ENCODE measurements at places on chromosomes 4 and X.
A peak's percentile ranks its signal among the peaks of the same experiment; 100 is the strongest.

- DNase-seq, result no peak
Observed at GRCh38 chr4:144648042-144648441, 2.1 kb downstream of the HHIP start.

- no peak for DNase-seq
Observed at GRCh38 chrX:41796577-41796976, 72.6 kb downstream of the GPR82 start.

- DNase-seq, result no peak
Observed at GRCh38 chr4:140046016-140046415, 108.0 kb downstream of the MAML3 start.

DNA sequence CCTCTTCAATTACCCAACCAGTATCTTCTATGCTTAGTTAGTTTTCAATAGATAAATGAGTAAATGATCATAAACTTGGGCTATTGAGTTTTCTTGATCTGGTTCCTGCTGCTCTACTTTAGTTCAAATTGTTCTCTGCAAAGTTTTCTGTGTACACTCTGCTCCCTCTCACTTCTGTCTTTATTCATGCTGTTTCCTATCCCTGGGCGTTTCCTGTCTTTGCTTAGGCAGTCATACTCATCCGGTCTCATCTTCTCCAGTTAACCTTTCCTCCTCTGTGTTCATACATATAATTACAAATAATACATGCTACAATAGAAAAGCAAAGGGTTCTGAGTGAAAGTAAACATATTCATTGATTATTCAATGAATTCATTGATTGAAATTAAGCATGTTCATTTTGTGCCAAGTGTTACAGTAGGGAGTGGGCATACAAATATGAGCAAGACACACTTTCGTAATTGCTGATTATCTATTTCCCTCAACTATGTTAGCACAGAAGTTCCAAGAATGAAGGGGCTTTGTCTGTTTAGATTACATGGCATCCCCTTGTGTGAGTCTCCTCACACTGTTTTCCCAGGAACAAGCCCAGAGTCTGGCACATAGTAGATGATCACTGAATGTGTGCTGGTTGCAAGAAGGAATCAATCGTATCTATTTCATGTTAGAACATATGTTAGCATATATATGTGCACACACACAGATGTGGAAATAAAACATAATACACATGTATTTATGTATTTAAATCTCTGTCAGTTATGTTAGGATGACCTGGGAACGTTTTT, 1.1 kb downstream of the RAB39B start:
- DNase-seq, result peak; percentile 5

GRCh38 chrX:112008724-112009123, 73.9 kb downstream of the TRPC5 start:
- DNase-seq, result no peak

DNA sequence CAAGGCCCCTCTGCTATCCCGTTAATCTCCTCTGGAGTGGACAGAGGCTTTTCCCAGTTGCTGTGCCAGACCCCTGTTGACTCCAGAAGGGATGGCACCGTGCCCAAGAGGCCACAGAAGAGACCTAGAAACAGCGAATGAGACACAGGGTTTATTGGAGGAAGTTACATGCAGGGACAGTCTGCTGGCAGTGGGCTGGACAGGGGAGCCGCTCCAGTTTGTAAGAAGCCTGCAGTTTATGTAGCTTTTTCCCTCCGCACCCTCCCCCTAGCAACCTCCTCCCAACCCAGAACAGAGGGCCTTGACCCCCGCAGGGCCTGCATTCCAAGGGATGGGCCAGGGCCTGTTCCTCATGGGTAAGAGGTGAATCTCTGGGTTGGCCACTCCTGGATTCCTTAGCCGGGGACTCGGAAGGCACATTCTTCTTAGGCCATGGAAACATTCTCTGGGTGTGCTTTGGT, 216.8 kb upstream of the PSAPL1 start:
- DNase-seq, result no peak

- no peak for DNase-seq
Observed at GRCh38 chr4:70614184-70614555, 14.4 kb upstream of the ENAM start.

DNA sequence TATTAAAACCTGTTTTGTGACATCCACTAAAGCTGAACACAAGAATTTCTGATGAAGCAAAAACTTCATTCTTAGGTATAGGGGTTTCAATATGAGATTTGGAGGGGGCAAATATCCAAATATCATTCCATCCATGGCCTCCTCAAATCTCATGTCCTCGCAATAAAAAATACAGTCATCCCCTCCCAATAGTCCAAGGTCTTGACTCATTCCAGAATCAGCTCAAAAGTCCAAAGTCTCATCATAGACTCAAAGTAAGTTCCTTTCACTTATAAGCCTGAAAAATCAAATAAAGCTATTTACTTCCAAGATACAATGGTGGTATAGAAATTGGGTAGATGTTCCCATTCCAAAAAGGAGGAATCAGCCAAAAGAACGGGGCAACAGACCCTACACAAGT, 213.4 kb downstream of the SCFD2 start:
- DNase-seq, result no peak

GRCh38 chr4:15001869-15002658, at the start of gene CPEB2:
Gene CPEB2 (plus strand): TSS chr4:15002481. CDS start chr4:15002674, 193 bp downstream.
- DNase-seq, result peak; percentile 90

- DNase-seq, result no peak
Observed at GRCh38 chr4:33068539-33068938, 2348.4 kb downstream of the PCDH7 start.

All from activated CD4-positive, alpha-beta T cell treated with anti-CD3 and anti-CD28 coated beads, Interleukin-2, amount 10 ng/mL, durations not matched to agents 7 days and 5 days (primary cell).